ENCODE measurements at places on chromosomes 12 and 14. TPM values are rescaled to one million over a fixed set of nuclear protein-coding genes. Genes with fewer than 3 reads are reported as not detected.

The ST8SIA1 gene
- total RNA-seq = 0.19 TPM

The ATXN7L3B gene
- 22.0 TPM for total RNA-seq

GRCh38 chr12:22335794-22336166 lies 1.3 kb upstream of the ST8SIA1 start:
- DNase-seq = no peak

The SERPINA9 gene
- total RNA-seq = not detected

DNA sequence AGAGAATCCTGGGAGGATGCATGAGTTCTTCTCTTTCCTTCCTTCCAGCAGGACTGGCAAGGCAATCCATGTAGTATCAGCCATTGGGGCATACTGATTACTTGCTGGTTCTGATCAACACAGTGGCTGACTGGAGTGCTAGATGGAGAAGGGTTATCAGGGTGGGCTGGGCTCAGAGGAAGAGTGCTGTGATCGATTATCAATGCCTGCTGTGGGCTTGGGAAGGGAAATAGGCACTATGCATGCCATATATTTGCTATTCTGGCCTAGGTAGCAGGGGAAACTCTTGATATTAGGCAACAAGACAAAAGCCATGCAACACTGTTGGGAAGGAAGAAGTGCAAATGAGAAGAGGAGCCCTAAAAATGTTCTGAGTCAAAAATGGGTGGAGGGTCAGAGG lies 45.8 kb downstream of the HRK start:
- no peak for DNase-seq

The ADAMTS20 gene
- total RNA-seq = not detected

All from natural killer cell treated with Interleukin-12 subunit alpha and Interleukin-12 subunit beta and Interleukin-15 and Interleukin-18, amount 100 ng/mL, for 72 hours (primary cell).